ENCODE measurements at places on chromosomes 2 and 18.

DNA sequence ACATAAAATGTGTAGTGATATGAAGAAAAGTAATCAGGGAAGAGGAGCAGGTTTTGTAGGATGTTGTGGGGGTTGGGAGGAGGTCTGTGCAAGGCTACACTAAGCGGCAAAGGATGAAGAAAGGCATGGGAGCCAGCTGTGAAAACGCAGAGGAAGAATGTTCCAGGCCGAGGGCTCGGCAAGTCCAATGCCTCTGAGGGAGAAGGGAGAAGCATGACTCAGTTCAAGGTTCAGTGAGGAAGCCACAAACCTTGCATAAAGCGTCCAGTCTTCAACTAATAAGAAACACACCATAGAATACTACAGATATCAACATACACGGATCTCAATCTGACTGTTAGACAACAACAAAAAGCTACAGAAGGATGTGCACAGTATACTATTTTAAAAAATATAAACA lies 16.2 kb downstream of the EPB41L3 start:
- no peak for DNase-seq

- DNase-seq = no peak
Observed at GRCh38 chr2:40279001-40279400, 172.9 kb downstream of the SLC8A1 start.

DNA sequence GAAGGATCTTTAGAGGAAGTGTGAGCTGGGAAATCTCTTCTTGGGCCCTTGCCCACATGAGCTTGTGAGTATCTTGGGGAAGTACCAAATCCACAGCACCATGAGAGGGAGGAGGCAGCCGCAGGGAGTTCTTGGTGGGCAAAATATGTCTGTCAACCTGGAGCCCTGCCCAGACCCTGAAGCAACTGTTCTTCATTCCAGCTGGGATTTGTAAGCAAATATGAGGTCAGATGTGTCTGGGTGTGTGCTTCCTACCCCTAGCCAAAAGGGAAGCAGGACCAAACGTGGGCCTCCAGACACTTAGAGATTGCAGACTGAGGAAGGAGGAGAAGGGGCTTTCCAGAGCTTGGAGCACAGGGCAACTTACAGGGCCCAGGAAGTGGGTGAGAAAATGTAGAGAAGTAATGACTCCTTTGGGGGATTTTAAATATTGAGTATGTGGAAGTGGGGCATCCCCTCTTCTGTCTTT lies 41.9 kb downstream of the TMEM247 start:
- no peak for DNase-seq

- DNase-seq = no peak
Observed at GRCh38 chr2:165432234-165432966, 37.1 kb upstream of the CSRNP3 start.

DNA sequence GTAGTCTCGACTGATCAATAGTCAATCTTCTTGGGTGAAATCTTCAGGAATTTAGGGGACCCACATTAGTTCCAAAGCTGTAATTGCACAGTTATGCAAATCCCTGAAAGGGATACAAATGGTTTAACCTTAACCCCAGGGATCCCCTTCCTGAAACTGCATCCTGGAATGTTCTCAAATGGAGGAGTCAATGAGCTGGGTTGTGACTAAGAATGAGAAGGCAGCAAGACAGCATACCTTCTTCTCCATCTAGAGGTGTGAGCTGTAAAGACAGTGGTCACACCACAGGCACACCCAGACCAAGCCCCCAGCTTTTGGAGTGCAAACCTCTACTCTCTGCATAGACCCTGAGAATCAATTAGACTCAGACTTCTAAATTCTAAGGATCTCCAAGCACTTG lies 164.7 kb upstream of the MEIS1 start:
- DNase-seq = no peak

- DNase-seq = no peak
Observed at GRCh38 chr2:175853616-175853890, 148.5 kb downstream of the LNPK start.

GRCh38 chr2:97654309-97654708 lies 8.4 kb downstream of the COX5B start:
- DNase-seq = no peak

- DNase-seq = no peak
Observed at GRCh38 chr2:25853038-25853638, 25.1 kb downstream of the ASXL2 start.

DNA sequence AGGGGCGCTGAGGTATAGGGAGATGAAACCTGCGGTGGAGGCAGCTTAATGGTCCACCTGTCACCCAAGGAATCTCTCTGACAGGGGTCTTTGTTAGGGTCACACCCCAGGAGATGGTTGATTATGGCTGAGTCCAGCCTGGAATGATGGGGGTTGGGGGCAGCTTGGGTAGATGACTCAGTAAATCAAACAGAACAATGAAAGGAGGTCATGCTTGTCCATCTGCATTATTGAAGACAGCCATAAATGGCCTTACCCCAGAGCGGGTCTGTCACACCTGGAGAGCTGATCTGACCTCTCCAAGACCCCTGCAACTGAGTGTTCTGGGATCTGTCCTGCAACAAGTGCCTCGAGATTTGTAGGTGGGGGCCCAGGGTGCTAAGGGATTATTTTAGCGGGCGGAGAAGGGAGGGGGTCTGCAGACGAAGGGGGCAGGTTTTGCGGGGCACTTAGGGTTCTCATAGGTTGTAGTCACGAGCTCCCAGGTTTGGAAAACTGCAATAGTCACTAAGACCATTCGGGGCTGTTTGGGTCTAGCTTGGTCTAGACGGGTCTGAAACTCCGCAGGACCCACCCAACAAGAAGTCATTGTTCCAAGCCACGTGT lies 771 bp upstream of the IGFBP2 start:
- no peak for DNase-seq

GRCh38 chr2:129078548-129078947 lies 759.9 kb upstream of the HS6ST1 start:
- no peak for DNase-seq

GRCh38 chr2:143162123-143162837 lies 33.1 kb downstream of the ARHGAP15 start:
- DNase-seq = peak; percentile 25

GRCh38 chr18:37445836-37446235 lies 119.8 kb downstream of the CELF4 start:
- no peak for DNase-seq

GRCh38 chr2:113009622-113010021 lies 4.4 kb downstream of the IL36A start:
- no peak for DNase-seq

DNA sequence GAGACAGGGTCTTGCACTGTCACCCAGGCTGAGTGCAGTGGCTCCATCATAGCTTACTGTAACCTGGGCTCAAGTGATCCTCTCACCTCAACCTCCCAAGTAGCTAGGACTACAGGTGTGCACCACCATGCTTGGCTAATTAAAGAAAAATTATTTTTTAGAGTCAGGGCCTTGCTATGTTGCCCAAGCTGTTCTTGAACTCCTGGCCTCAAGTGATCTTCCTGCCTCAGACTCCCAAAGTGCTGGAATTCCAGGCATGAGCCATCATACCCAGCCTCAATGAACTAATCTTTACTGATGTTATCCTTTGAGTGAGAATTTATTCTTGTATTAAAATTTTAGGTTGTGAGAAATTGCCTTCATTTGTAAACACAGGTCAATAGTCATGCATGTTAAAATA lies 27.0 kb upstream of the CD28 start:
- DNase-seq = no peak

DNA sequence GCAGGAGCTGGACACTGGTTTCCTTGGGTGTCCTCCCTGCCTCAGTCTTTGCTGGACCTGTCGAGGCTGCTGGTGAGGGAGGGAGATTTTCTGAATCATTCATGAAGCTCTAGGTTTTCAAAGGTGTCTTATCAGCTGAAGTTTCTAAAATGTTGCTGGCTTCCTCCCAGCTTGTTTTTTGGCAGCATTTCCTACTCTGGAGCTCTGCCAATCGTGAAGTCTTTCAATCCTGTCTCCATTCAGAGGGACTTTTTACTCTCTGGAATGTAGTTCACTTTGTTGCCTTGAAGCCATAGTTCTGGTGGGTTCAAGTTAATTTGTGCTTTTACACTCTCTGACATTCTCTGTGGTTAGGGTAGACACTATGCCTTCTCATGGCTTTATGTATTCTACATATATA lies 23.9 kb downstream of the SNTG2 start:
- DNase-seq = no peak

GRCh38 chr2:113370030-113370429 lies 67.5 kb upstream of the ZNG1B start:
- no peak for DNase-seq

- no peak for DNase-seq
Observed at GRCh38 chr18:73897517-73897916, 250.1 kb downstream of the FBXO15 start.

DNA sequence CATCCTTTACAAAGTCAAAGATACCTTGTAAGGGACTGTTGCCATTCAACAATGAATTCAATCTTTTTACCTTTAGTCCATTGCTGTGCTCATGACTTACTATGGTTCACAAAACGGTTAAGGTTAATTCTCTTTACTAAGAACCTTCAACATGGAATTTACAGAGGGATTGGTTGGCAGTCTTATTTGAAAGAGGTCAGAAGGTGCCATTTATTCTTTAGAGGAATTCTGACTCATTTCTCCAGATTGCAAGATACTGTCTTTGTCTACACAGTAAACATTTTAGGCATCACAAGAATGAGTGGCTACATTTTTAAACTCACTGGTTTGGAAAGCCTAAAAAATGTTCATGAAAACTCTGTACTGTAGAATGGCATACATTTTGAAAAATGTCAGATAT lies 17.4 kb downstream of the KCNH7 start:
- DNase-seq = no peak

GRCh38 chr2:98029718-98030222 lies 34.0 kb upstream of the TMEM131 start:
- DNase-seq = no peak

DNA sequence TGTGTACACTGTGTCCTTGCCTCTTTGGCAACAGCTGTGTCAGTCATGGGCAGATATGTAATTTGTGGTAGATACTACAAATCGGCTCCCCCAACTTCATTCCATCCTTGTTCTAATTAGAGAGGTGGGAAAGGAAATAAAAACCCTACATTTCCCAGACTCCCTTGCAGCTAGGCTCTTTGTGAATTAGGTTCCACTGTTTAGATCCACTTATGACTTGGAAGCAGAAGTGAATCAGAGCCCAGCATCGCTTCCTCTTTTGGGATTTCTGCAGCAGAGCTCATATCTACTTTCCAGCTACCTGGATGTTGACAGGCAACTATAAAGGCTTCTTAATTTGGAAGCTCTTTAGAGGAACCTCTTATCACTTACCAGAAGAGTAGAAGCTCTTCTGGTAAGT lies 34.1 kb upstream of the NARS1 start:
- DNase-seq = no peak

GRCh38 chr18:58113337-58113736 lies 69.3 kb downstream of the NEDD4L start:
- DNase-seq = no peak

Measured in stimulated activated CD8-positive, alpha-beta memory T cell treated with anti-CD3 and anti-CD28 coated beads, Interleukin-7, amount 100 ng/mL, for 1 hour (primary cell).